Activated CD4-positive, alpha-beta T cell treated with anti-CD3 and anti-CD28 coated beads, Interleukin-10, Interleukin-2, amounts not matched to agents 100 ng/mL and 50 ng/mL, durations not matched to agents 16 hours and 8 hours (primary cell): ENCODE measurements at places on chromosomes 12 and 14.

- no peak for DNase-seq
These were observed 88.9 kb downstream of the MED13L start for GRCh38 chr12:116188581-116188980.

DNA sequence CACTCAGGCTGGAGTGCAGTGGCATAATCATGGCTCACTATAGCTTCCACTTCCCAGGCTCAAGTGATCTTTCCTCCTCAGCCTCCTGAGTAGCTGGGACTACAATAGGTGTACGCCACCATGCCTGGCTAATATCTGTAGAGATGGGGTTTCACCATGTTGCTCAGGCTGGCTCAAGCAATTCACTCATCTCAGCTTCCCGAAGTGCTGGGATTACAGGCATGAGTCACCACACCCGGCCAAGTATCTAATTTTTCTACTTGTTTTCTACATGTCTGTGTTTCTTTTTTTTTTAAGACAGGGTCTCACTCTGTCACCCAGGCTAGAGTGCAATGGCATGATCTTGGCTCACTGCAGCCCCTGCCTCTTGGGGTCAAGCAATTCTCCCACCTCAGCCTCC, 119.7 kb upstream of the MED13L start:
- DNase-seq = no peak

- DNase-seq = no peak
These were observed 66.3 kb downstream of the MBIP start for GRCh38 chr14:36254020-36254624.

- DNase-seq = no peak
These were observed 82.5 kb downstream of the LMO3 start for GRCh38 chr12:16523284-16523950.

GRCh38 chr12:121697093-121697698, 15.4 kb upstream of the TMEM120B start:
- DNase-seq = peak; percentile 61

GRCh38 chr14:68951035-68951797, 27.9 kb downstream of the ACTN1 start:
- no peak for DNase-seq

GRCh38 chr14:23399591-23399990, 8.5 kb downstream of the MYH6 start:
- DNase-seq = no peak

- peak; percentile 79 for DNase-seq
These were observed 11.2 kb upstream of the FKBP11 start for GRCh38 chr12:48936379-48936979.

- peak; percentile 57 for DNase-seq
These were observed 1.9 kb downstream of the MLXIP start for GRCh38 chr12:122080149-122081082.

DNA sequence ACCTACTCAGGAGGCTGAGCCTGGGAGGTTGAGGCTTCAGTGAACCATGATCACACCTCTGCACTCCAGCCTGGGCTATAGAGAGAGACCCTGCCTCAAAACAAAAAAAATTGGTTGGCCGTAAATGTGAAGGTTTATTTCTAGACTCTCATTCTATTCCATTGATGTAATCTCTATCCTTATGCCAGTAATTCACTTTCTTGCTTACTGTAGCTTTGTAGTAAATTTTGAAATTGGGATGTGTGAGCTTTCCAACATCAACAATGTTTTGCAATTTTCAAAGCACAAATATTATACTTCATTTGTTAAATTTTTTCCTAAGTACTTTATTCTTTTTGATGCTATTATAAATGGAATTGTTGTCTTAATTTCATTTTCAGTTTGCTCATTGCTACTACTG, 24.6 kb downstream of the LIN52 start:
- DNase-seq = no peak

DNA sequence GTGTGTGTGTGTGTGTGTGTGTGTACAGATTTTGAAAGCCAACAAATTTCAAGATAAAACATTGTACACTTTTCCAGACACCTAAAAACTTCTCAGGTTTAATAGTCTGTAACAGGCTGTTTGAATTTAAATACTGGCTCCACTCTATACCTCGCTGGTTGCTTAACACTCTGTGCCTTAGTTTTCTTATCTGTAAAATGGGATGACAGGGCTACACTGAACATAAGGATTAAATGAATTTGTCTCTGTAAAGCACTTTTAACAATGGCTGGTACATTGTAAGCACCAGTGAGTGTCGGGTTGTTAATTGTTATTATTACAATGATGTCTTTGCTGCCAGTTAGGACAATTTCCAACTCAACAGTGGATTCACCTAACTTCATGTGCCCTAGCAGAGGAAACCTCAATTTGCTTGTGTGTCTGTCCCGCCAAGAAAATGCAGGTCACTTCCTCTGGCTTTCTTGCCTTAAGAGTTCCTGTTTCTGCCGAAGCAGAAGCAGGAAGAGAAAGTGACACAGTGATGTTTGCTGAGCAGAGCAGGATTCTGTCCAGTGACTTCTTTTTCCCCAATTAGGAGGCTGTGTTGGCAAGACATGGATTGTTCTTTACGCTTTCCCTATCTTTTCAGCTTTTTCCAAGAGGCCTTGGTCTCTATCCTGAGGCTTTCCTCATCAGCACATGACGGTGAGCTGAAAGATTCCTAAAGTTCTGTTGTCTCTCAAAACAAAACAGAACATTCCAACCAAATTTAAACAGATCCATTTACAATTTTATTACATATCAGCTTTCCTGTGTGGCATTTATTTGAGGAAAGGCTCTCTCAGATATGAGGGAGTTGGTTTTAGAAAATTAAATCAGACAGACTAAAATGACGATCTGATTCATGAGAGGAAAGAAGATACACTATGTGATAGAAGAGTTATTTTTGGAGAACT, 154.1 kb upstream of the ATP2B1 start:
- peak; percentile 79 for DNase-seq

DNA sequence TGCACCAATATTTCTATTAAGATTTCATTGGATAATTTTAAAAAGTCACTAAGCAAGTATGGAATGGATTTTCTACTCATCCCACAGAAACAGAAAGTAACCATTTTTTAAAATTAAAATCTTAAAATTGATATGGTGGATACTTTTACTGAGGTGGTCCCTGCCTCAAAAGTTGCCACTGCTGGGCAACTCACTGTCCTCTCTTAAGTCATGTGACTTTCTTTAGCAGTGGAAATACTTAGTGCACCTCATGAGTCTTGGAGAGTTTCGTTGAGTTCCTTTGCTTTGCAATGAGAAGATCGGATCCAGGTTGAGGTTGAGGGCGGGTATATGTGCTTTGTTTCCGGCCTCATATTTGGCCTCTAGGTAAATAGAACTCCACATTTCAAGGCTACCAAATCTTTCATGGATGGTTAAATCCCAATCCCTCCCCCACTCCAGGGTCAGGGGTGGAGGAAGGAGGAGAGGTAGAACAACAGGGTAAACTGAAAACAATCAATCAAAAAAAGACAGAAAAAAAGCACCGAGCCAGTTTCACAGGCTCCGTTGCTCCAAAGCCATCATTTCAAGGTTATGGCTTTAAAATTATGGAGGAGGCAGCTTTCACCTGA, 39.5 kb upstream of the DUSP6 start:
- DNase-seq = no peak

DNA sequence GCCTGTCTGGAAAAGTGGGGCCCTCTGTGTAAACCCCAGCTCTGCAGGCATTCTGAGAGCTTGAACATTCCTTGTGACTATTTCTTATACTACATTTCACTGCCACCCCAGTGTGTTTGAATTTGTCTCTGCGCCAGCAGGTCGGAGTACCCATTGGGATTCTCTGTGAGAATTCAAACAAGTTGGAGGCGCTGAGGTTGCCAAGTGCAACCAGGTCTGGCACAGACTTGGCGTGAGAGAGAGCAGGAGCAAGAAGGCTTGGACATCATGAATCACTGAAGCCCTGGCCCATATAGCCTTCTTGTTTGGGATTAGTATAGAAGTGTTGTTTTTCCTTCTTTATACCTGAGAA, 33.0 kb upstream of the ATP2A2 start:
- DNase-seq = no peak

DNA sequence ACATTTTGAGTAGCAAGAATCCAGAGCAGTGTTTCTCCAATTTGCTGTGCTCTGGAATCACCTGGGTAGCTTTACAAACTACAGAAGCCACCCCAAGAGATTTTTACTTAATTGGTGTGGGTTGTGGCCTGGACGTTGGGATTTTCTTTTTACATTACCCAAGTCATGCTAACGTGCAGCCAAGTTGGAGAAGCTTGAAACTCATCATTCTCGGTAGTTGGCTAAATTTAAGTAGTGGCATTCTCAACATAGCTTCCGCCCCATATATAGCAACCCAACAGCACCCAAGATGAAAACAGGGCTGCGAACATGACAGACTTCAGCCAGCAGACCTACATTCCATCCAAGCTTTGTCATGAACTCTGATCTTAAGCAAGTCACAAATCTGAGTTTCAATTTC, 25.0 kb downstream of the DAD1 start:
- DNase-seq = peak; percentile 53

- DNase-seq = no peak
These were observed 1.1 kb downstream of the CCDC85C start for GRCh38 chr14:99602788-99603415.

DNA sequence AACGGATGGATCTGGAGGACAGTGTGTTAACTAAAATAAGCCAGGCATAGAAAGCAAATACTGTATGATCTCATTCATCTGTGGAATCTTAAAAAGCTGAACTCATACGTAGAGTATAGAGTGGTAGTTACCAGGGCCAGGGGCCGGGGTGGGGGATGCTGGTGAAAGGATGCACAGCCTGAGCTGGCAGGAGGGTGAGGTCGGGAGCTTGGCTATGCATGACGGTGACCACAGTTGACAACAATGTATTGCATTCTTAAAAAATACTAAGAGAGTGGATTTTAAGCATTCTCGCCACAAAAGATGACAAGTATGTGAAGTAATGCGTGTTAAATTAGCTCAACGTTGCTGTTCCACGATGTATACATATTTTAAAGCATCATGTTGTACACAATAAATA, 351.3 kb downstream of the TMEM121 start:
- DNase-seq = no peak

DNA sequence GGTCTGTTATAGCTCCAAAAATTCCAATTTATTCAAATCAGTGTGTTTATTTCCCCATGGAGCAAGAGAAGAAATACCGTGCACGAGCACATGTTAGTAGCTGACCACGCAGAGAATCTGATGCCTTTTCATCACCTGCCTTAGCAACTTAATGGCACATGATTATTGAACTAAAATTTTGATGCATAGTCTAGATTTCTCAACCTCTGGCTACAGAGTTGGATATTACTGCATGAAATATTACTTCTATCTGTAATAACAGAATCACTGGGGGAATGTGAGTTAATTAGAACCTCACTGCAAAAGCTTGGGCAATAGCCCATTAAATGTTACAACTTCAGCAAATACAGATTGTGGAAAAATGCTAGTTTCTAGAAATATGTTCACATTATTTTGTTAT, 335.8 kb downstream of the FLRT2 start:
- no peak for DNase-seq

DNA sequence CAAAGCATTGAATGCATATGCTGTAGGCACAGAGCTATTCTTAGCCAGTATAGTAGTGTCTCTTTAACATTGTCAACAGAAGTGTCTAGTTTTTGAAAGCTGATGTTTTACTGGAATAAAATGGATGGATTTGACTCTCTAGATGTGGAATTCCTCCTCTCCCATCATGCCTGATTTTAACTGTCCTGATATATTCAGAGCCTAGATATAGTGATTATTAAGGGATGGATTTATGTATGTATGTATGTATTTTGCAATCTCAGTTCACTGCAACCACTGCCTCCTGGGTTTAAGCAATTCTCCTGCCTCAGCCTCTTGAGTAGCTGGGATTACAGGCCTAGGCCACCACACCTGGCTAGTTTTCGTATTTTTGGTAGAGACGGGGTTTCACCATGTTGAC, 144.8 kb upstream of the NAV3 start:
- no peak for DNase-seq

GRCh38 chr12:121351820-121352681, at the start of gene ANAPC5:
Gene ANAPC5, minus strand, starts transcription at chr12:121352411. Its CDS starts 71 bp downstream, at chr12:121352340.
- peak; percentile 98 for DNase-seq

DNA sequence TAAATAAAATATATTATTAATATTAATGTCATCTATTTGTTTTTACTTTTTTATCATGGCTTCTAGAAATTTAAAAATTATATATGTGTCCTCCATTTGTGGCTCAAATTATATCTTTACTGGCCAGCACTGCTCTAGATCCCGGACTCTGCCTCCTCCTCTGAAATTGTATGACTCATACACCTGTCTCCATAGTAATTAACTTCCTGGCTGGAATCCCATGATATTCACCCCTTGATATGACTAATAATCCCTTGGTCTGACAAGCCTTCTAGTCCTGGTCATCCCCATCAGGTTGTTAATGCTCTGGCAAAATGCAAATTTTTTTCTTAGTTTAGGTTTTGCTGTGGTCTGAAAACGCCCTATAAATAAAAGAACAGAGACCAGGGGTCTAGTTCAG, 116.2 kb downstream of the BMP4 start:
- DNase-seq = no peak

- no peak for DNase-seq
These were observed 472.0 kb upstream of the TBX3 start for GRCh38 chr12:115155665-115156645.

- DNase-seq = no peak
These were observed 30.8 kb upstream of the SOCS2 start for GRCh38 chr12:93541578-93542225.

- no peak for DNase-seq
These were observed 7.4 kb upstream of the IGFBP6 start for GRCh38 chr12:53090105-53090504.

GRCh38 chr12:96416033-96416799, 16.0 kb upstream of the CDK17 start:
- no peak for DNase-seq

- DNase-seq = peak; percentile 47
These were observed 31.9 kb downstream of the CEP83 start for GRCh38 chr12:94427501-94428381.

GRCh38 chr12:82055391-82055790, 296.2 kb upstream of the PPFIA2 start:
- DNase-seq = no peak

DNA sequence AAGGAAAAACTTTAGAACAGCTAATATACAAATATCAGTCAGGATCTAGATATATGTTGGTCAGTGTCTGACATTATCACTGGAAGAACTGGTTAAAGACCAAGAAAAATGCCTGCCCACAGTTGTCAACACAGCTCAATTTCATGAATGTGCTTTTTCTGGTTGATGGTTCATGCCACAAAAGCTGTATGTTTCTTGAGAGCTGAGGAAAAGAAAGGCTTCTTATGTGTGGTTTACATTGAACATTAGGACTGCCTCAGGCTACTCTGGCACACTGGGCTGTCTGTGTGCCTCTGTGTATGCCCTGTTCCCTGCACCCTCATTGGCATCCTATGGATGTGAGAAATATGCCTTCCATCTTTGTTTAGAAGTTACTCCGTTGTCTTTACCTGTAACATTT, 218.8 kb upstream of the RGS6 start:
- DNase-seq = no peak
